ENCODE measurements at places on chromosomes 7 and 10.

DNA sequence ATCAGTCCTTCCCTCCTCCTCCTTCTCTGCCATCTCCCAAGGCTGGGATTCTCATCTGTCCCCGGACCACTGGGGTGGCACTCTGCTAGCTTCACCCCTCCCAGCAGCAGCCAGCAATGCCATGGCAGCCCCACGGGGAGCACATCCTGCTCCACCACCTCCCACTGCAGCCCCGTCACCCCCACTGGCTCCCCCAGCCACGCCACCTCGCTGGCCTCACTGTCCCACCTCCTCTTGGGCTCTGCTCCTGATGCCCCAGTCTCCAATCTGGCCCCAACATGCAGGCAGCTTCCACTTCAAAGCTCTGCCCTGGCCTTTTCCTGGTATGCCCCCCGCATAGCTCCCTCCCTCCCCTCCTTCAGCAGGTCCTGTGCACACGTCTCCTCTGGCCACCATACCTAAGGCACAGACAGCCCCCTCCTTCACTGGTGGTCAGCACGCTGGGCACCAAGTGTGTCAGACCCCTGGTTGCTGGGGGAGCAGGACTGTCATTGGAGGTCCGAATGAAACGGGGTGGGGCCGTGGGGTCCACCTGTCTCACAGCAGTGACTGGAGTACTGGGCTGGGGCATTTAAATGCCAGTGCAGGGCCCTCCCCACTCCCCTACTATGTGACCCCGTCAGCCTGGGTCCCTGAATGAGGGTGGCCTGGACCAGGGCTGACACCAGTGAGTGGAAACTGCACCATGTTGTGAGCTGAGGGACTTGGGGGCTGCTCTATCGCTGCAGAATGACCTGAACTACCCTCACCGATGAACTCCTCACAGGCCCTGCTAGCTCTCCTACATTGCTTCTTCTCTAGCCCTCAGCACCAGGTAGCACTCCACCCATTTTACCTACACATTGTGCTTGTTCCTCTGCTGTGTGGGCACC, 38.7 kb downstream of the RASGEF1A start:
- peaks cover 38% of the 10 kb centered on the region for H3K4me1 ChIP-seq
- H3K4me3 ChIP-seq, result no peak overlapping the region
- no peak for ATAC-seq
- no peaks in the 10 kb centered on the region for H3K36me3 ChIP-seq
- H3K27ac ChIP-seq, result no peak overlapping the region
- H3K27me3 ChIP-seq, result peaks cover 30% of the 10 kb centered on the region

DNA sequence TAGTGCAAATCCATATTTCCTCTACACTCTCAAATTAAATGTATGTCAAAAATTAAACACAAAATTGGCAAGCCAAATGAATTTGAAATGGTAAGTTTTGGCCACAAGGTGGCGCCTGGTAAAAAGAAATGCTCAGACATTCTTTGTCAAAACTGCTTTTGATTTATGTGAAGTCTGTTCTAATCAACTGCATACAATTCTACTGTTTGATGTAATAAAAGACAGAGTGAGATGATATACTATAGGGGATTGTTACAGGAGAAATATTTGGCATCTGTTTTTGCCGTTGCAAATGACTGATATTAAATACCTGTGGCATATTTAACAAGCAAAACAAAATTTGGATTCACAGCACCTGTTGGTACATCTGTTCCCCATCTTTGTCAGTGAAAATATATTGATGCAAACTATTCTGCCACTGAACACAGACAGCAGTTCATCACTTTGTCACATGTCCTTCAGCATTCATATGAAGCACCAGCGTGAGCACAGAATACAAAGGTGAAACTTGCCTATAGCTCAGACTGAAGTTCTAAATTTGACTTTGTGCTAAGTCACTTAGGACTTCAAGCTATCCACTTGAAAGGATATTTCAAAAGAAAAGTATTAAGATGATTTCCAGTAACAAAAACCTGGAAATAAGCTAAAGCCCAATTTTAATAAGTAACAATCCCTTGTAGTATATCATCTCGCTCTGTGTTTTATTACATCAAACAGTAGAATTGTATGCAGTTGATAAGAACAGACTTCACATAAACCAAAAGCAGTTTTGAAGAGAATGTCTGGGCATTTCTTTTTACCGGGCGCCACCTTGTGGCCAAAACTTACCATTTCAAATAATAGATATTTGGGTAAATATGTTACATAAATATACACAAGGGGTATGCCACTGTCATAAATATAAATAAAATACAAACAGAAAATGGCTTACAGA, 10.2 kb upstream of the CH25H start:
- no peaks in the 10 kb centered on the region for H3K27me3 ChIP-seq
- peak; percentile 34 for ATAC-seq
- H3K4me3 ChIP-seq, result no peak overlapping the region
- H3K36me3 ChIP-seq, result peaks cover 12% of the 10 kb centered on the region

DNA sequence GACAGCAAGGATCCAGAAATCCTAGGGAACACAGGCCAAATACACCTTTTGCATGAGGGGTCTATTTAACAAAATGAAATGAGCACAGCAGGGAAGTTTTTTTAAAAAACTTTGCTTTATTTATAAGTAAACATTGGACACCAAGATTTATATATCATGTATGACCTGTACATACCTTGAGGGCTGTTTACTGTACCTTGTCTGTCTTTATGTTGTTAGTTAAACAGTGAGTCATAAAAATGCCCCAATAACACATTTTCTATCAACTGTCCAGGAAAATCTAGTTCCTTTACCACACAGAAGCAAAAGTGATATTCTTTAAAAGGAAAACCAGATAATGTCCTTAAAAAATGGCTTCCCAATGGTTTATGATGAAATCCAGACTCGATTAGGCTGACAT, 45.1 kb upstream of the AGR3 start:
- H3K4me3 ChIP-seq, result no peak overlapping the region
- ATAC-seq, result no peak
- H3K27me3 ChIP-seq, result peaks cover 22% of the 10 kb centered on the region

GRCh38 chr10:9608602-9609001, 1409.1 kb upstream of the CELF2 start:
- H3K4me1 ChIP-seq, result no peaks in the 10 kb centered on the region
- H3K27me3 ChIP-seq, result no peaks in the 10 kb centered on the region
- no peaks in the 10 kb centered on the region for H3K36me3 ChIP-seq

GRCh38 chr10:63083904-63084689, 49.0 kb upstream of the NRBF2 start:
- H3K27ac ChIP-seq, result no peak overlapping the region
- peak; percentile 80 for ATAC-seq
- H3K27me3 ChIP-seq, result peaks cover 34% of the 10 kb centered on the region
- no peaks in the 10 kb centered on the region for H3K36me3 ChIP-seq

- no peaks in the 10 kb centered on the region for H3K36me3 ChIP-seq
- no peaks in the 10 kb centered on the region for H3K4me1 ChIP-seq
Observed at GRCh38 chr10:43774234-43774769, 125.6 kb upstream of the ZNF32 start.

DNA sequence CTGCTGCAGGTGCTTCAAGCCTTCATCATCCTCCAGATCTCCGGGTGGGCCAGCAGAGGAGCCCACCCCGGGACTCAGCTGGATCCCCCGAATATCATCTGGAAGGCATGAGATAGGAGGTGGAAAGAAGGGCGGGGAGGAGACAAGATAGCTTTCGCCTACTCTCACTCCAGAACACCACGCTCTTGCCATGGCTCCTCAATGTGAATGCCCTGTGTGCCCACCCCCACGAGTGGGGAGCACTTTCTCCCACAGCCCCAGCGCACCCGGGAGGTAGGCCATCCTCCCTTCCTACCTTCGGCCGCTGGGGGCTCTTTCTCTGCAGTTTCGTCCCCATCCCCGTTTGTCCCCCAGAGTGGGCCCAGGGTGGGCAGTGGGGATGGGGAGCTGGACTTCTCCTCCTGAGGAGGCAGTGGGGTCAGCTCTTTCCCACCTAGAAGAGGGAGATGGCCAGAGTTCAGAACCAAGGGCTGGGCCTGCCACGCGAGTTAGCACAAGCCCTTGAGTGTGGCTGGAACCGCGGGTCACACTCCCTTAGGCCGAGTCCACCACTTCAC, 8.9 kb downstream of the GIGYF1 start:
- no peak overlapping the region for H3K4me3 ChIP-seq
- no peak overlapping the region for H3K27ac ChIP-seq
- H3K36me3 ChIP-seq, result peaks cover 44% of the 10 kb centered on the region
- no peak for ATAC-seq
- peaks cover 24% of the 10 kb centered on the region for H3K4me1 ChIP-seq

- H3K36me3 ChIP-seq, result no peaks in the 10 kb centered on the region
- H3K4me3 ChIP-seq, result no peak overlapping the region
- ATAC-seq, result no peak
- H3K27me3 ChIP-seq, result peaks cover 35% of the 10 kb centered on the region
- no peak overlapping the region for H3K27ac ChIP-seq
Observed at GRCh38 chr7:116614499-116615262, 57.3 kb upstream of the MET start.

GRCh38 chr10:1532636-1533035, 204.7 kb downstream of the ADARB2 start:
- no peak overlapping the region for H3K27ac ChIP-seq
- H3K36me3 ChIP-seq, result no peaks in the 10 kb centered on the region
- peaks cover 40% of the 10 kb centered on the region for H3K27me3 ChIP-seq
- peaks cover 7% of the 10 kb centered on the region for H3K4me1 ChIP-seq

DNA sequence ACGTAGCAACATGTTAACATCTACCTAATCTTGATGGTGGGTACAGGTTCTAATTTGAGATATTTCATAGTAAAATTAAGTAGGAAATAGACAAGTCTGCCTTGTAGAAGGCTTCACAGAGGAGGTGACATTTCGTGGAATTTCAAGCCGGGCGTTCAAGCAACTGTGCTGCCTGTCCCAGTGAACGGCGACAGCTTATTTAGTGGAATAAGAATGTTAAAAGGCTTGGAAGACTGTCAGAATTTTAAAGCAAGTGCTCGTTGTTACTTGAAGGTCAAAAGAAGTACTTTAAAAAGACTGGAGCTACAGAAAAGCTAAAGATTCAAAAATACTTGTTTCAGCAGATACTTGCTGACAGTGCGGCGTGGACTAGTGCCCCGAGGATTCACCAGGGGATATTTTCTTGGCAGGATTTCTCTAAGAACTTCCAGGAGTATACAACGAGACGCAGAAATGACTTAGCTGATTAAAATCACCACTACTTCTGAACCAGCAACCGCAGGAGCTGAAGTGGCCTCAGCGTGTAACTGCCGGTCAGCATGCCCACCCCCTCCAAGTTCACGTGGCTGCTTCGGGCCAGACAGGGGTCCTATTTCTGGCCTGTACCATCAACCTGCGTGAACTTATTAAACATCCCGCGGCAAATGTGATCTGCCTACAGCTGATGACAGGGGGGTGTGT, 46.5 kb downstream of the CTBP2 start:
- ATAC-seq, result no peak
- no peaks in the 10 kb centered on the region for H3K4me1 ChIP-seq
- H3K27ac ChIP-seq, result no peak overlapping the region
- H3K4me3 ChIP-seq, result no peak overlapping the region

DNA sequence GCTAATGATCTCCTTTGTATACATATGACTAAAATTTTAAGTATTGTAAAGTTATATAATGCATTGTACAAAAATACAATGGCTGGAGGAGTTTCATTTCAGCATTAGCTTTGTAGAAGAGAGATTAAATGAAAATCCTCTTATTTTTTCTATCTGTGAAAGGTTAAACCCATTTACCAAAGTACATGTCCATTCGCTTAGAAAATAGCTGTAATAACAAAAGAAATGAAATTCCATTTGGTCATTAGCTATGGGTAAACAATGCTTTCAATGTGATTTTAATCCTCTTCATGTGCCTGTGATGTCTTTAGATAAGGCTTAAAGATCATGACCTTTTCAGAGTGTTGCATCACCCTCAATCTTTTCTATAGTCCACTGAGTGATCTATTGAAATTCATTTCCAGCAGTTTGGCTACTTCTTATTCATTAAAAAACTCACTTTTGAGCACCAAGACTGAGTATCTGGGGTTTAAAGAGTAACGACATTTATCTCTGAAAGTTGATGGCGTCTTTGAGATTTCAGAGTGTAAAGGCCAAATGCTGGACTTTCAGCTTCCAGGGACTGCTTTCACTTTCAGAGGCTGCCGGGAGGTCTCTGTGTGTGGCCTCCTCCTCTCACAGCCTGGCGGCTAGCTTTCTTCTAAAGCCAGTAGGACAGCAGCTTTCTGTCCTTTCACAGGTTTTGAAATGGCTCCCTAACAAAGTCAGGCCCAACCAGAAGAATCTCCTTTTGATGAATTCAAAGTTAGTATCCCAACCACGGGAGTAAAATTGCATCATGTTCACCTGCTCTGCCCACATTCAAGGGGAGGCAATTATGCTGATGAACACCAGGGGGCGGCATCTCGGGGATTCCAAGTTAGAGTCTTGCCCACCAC, 701.4 kb upstream of the COBL start:
- ATAC-seq, result no peak
- H3K36me3 ChIP-seq, result no peaks in the 10 kb centered on the region
- H3K27ac ChIP-seq, result no peak overlapping the region

DNA sequence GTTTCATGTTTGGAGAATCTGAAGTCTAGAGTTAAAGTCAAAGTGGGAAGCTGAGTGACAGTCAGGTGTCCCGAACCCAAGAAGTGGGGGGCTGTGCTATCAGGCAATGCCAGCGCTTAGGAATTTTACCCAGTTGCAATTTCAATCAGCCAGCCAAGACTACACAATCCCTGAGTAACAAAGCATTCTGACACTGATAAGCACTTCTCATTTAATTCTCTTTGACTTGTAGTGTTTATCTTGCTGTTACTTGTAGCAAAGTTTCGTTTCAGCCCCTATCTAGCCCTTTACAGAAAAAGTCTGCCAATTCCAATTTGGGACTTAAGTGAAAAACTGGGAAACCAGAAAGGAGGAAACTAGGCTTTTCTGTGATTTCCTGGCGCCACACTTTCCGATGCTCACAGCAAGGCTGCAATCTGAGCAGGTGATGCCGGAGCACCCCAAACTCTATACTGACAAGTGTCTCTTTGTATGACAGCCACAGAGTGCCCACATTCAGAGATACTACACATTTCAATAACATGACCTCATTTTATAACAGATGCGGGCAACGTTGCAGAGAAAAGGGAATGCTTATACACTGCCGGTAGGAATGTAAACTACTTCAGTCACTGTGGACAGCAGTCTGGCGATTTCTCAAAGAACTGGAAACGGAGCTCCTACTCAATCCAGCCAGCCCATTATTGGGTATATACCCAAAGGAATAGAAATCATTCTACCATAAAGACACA, 61.0 kb downstream of the ITIH5 start:
- no peak for ATAC-seq
- H3K27ac ChIP-seq, result no peak overlapping the region
- H3K36me3 ChIP-seq, result no peaks in the 10 kb centered on the region

DNA sequence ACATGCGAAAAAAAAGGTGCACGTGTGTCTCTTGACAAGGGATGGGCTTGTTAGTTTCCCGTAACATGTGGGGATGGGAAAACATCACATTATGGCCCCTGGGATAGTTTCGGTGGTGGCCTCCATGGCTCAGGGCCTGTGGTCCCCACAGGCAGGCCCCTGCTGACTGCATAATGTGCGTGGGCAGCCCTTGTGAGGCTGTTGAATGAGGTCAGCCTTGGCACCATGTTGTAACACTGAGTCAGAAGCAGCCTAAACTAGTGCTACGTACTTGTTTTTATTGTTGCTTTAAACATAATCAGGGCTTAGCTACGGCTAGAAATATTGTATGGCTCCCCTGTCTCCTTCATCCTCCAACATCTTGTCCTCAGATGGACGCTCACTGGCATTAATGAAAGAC, 80.6 kb downstream of the BEND7 start:
- no peak overlapping the region for H3K4me3 ChIP-seq
- ATAC-seq, result no peak
- no peaks in the 10 kb centered on the region for H3K36me3 ChIP-seq
- no peak overlapping the region for H3K27ac ChIP-seq
- no peaks in the 10 kb centered on the region for H3K4me1 ChIP-seq

GRCh38 chr7:44415510-44415909, 74.9 kb downstream of the NUDCD3 start:
- no peaks in the 10 kb centered on the region for H3K27me3 ChIP-seq
- peaks cover 9% of the 10 kb centered on the region for H3K4me1 ChIP-seq
- ATAC-seq, result no peak
- H3K27ac ChIP-seq, result no peak overlapping the region
- no peak overlapping the region for H3K4me3 ChIP-seq
